A549 treated with RU486 at 1 μM for 4 hours (cell line): ENCODE measurements at places on chromosomes 5 and 9. TPM values are rescaled to one million over a fixed set of nuclear protein-coding genes. Genes with fewer than 3 reads are reported as not detected.

Gene SMAD5
- 15.9 to 33.5 TPM (median 29.2 TPM) in 5 replicates for total RNA-seq

Gene TRPM3
- total RNA-seq: not detected in 5 replicates

Gene LYRM7
- total RNA-seq: 2.5 to 5.0 TPM (median 4.3 TPM) in 5 replicates

Gene TMEM174
- not detected in 5 replicates for total RNA-seq

Gene FGF10
- not detected in 5 replicates for total RNA-seq

Gene C5
- total RNA-seq: 8.3 to 15.6 TPM (median 13.0 TPM) in 5 replicates

Gene LHX3
- 0.07 to 0.14 TPM (median 0.11 TPM) in 4 of 5 replicates, not detected in the other for total RNA-seq

Gene ARHGEF37
- total RNA-seq: 0.65 to 0.84 TPM (median 0.83 TPM) in 5 replicates

Gene FGD3
- 0.09 to 0.24 TPM (median 0.18 TPM) in 5 replicates for total RNA-seq

Gene BTNL8
- not detected in 5 replicates for total RNA-seq

Gene IL9
- not detected in 5 replicates for total RNA-seq

Gene ADAMTS19
- total RNA-seq: not detected in 5 replicates

Gene MYOT
- not detected in 5 replicates for total RNA-seq
